ENCODE measurements at places on chromosomes 6 and 20.

GRCh38 chr6:142470421-142470820 lies 168.6 kb downstream of the ADGRG6 start:
- DNase-seq, result no peak

DNA sequence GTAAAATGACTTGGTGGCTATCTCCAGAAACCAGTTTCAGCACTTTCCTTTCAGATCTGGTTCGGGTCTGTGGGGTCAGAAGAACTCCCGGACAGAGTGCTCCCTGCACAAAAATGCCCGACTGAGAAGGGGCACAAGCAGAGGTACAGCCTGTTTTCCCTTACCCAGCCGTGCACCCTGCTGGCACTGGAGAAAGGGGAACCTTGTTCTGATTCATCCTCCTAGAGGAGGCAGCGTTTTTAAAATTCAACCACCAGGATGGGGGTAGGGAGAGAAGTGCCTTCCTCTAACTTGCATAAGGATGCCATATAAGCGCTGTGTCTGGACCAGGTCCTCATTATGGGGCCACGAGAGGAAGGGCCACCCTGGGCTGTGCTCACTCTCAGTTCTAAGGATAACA lies 17.6 kb downstream of the RIMS4 start:
- DNase-seq, result no peak

DNA sequence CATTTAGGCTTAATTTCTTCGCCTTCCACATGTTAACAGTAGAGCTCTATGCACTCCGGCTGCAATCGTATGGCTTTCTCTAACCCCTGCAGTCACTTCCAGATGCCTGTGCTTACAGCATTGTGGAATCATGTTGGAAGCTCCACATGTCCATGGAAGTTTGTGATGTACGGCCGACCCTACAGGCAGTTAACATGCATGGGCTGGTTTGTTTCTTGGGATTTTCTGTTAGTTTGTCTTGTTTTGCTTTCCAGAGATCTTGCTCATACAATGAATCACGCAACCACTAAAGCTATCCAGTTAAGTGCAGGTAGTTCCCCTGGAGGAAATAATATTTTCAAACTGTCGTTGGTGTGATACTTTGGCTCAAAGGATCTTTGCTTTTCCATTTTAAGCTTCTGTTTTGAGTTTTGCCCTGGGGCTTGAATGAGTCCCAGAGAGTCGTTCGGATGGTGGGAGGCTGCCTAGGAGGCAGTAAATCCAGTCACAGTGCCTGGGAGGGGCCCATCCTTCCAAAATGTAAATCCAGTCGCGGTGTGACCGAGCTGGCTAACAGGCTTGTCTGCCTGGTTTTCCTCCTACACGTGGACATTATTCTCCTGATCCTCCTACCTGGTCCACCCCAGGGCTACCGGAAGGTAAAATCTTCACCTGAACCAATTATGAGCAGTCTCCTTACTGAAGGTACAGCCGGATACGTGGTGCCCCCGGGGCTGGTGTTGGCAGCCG lies 225.9 kb downstream of the SMOC2 start:
- DNase-seq, result no peak

- DNase-seq, result no peak
Observed at GRCh38 chr6:135623979-135624378, 126.4 kb upstream of the AHI1 start.

DNA sequence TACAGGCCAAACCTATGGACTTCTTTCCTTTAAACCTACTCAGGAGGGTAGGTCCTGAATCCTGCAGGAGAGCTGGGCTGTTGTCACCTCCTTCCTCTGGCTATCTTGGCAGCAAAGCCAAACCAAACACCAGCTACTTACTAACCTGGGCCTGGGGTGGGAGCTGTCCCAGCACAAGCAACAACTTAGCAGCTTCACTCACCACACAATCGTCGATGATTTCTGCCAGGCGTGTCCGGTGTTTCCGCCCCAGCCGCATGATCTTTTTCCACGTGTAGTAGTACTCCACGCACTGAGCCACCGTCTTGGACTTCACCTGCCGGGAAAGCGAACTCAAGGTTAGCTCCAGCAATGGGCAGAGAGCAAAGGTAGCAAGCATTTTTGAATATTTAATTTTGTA lies 25.4 kb upstream of the MRPS10 start:
- no peak for DNase-seq

DNA sequence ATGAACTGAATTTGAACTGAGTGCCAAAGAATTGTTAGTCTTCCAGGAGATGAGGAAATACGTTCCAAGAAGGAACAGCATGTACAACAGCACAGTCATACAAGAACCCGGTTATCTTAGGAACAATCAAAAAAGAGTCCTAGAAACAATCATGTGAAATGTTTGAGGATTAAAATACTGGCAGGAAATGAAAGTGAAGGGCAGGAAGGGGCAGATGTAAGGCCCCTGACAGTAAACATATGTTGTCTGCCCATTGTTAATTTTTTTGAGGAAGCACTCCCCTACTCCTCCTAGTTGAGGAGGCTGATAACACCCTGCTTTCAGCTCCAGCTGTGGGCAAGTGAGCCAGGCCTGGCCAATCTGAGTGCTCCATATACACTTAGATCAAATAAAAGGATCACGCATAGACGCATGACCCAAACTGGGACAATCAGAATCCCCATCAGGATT lies 220.9 kb downstream of the HACE1 start:
- DNase-seq, result no peak
